ENCODE measurements at places on chromosomes 1 and 21.

GRCh38 chr1:119372503-119373086, 4.0 kb downstream of the HAO2 start:
- no peak for DNase-seq

DNA sequence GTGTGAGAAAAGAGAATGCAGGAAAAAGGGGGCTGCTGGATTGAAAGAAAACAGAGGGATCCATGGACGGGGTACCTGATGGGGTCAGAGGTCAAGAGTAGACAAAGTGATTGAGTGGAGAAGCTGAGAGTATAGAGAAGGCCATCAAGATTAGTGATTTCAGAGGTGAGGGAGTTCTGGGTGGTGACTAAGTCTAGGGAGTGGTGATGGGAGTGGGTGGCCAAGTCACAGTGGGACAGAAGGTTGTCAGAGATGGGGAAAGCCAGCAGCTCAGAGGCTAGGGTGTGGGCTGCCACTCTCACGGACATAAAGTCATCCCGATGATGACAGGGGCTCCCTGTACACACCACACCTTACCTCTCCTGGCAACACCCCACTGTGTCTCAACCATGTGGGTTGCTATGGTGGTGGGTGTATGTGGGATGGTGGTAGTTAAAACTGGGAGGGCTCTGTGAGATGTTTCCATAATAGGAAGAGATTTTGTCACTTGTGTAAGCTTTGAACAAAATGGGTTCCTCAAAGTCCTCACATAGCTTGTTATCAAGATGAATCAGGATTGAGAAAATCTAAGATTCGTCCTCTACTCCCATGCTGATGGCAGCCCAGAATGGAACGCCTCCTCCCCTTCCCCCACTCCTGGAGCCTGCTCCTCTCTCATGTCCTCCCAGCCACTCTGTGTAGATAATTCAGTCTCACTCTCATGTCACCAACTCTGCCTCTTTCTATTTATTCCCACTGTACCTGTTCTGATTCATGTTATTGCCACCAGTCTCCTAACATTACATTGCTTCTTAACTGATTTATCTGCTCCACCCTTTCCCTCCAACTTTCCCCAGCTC, 20.3 kb upstream of the CSF1 start:
- no peak for DNase-seq

DNA sequence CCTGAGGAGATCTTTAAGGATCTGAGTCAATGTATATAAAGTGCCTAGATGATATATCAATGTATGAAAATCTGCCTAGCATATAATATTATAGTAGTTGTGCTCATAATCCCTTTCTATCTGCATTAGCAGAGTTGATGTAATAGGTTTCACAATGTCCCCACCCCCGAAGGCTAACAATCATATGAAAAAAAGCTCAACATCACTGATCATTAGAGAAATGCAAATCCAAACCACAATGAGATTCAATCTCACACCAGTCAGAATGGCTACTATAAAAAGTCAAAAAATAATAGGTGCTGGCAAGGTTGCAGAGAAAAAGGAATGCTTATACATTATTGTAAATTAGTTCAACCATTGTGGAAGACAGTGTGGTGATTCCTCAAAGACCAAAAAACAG, 147.8 kb upstream of the DPT start:
- no peak for DNase-seq

- DNase-seq = no peak
These were observed 1.2 kb upstream of the CHD5 start for GRCh38 chr1:6181347-6181770.

- no peak for DNase-seq
These were observed 50.8 kb downstream of the SRRM1 start for GRCh38 chr1:24693827-24694379.

DNA sequence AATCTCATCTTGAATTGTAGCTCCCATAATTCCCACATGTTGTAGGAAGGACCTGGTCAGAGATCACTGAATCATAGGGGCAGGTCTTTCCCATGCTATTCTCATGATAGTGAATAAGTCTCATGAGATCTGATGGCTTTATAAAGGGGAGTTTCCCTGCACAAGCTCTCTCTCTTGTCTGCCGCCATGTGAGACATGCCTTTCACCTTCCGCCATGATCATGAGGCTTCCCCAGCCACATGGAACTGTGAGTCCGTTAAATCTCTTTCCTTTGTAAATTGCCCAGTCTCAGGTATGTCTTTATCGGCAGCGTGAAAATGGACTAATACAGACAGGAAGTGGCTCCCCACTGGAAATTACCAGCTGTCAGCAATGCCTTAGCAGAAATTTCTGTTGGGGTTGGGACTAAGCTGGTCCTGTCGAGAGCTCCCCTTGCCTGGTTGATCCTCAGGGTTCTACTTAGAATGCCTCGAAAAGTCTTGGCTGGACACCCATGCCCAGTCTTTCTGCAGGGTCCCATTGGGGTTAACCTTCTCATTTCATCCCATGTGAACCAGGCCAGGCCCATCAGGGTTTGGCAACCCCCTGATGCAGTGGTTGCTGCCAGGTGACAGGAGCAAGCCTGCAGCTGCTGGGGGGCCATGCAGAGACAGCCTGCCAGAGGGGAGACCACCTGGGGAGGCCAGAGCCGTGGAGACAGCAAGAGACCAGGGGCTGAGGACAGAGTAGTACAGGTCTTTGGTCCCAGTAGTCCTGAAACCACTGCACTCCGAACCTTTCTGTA, 2.8 kb upstream of the ABCG1 start:
- DNase-seq = no peak

- no peak for DNase-seq
These were observed 98.5 kb downstream of the DISC1 start for GRCh38 chr1:231724876-231725647.

DNA sequence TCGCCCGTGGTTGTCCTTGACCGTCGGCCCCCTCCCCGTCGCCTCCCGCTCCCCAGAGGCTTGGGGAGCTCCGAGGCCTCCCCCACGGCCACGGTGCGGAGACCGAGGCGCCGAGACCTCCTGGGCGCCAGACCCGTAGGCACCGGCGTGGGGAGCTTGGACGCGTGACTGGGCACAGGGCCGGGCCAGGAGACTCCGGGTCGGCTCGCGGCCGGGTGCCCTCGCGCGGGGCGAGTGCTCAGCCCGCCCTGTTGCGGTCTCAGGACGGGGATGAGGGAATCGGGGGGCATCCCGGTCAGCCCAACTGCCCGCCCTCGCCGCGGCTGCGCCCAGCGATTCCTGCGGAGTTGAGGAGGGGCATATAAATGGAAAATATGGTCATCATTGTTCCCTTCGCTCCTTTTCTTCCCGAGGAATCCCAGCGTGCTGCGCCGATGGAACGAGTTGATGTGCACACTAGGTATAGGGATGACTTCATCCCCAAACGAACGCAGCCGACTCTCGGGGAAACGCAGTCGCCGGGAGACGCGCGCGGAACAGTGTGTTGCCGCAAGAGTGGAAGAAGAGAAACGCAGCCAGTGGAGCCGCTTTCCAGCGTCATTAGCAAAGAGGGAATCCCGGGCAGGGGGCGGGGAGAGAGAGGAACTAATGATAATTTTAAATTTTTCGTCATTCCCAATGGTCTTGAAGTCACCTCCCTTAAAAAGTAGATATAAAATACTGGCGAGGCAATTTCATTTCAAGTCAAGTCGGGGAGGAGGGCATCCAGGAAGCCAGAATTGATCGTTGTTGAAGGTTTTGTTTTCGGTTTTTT, 747 bp upstream of the ENAH start:
- DNase-seq = peak; percentile 71

DNA sequence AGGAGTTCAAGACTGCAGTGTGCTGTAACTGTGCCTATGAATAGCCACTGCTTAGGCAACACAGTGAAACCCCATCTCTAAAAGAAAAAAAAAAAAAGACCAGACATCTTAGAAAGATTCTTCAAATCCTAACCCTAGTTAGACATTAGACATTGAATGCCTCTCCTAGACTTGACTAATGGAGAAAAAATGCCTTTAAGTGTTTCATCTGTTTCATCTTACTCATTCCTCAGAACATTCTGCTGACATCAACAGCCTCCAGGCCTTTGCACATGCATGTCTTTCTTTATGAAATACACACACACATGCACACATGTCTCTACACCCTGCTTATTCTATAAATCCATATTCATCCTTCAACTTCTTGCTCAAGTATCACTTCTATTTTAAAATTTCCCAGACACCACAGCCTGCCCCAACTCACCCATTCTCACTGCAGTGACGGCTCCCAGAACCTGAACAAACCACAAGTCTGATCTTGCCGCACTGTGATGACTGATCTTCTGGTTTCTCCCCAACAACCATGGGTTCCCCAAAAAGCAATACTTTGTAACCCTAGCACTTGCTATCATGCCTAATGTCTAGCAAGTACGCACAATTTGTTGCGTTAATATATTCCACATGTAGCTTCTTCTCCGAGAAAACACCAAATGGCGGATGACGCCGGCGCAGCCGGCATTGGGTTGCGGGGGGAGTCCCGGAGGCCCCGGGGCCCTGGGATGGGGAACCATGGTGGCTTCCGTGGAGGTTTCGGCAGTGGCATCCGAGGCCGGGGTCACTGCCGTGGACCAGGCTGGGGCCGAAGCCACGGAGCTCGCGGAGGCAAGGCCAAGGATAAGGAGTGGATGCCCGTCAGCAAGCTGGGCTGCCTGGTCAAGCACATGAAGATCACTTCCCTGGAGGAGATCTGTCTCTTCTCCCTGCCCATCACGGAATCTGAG, 37.4 kb downstream of the LRRC52 start:
- DNase-seq = no peak
